ENCODE measurements at places on chromosomes 2 and 18. TPM values are rescaled to one million over a fixed set of nuclear protein-coding genes. Genes with fewer than 3 reads are reported as not detected.
A peak's percentile ranks its signal among the peaks of the same experiment; 100 is the strongest.

Gene GALNT3
- 3.7 TPM for total RNA-seq

Gene HTR2B
- 0.41 TPM for total RNA-seq

Gene LHCGR
- total RNA-seq: under 0.01 TPM

Gene IL1RL2
- 0.82 TPM for total RNA-seq

Gene UGT1A5
- total RNA-seq: not detected

Gene PKDCC
- 19.6 TPM for total RNA-seq

Gene NTSR2
- total RNA-seq: 0.82 TPM

Gene GAD1
- total RNA-seq: 80.7 TPM

Gene SDC1
- 9.8 TPM for total RNA-seq

Gene CKAP2L
- total RNA-seq: 2.0 TPM

Gene LNPK
- 62.8 TPM for total RNA-seq

Gene SERPINB3
- total RNA-seq: not detected

Gene KYNU
- under 0.01 TPM for total RNA-seq

Gene CAPN14
- 0.82 TPM for total RNA-seq

Gene SLC4A3
- 31.8 TPM for total RNA-seq

- no peak for DNase-seq
Observed at GRCh38 chr2:54942373-54942772, 107.9 kb downstream of the RTN4 start.

DNA sequence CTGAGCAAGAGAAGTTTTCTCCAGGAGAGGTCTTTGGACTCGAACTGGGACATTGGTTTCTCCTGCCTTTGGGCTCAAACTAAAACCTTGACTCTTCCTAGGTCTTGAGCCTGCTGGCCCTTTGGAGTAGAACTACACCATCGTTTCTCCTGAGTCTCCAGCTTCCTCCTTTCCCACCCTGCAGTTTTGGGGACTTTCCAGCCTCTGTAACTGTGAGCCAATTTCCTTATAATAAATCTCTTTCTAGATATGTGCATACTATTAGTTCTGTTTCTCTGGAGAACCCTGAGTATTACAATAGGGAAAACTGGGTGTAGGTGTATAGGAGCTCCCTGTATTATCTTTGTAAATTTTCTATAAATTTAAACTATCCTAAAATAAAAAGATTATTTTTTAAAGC is 219.8 kb upstream of the AGAP1 start:
- DNase-seq: no peak

DNA sequence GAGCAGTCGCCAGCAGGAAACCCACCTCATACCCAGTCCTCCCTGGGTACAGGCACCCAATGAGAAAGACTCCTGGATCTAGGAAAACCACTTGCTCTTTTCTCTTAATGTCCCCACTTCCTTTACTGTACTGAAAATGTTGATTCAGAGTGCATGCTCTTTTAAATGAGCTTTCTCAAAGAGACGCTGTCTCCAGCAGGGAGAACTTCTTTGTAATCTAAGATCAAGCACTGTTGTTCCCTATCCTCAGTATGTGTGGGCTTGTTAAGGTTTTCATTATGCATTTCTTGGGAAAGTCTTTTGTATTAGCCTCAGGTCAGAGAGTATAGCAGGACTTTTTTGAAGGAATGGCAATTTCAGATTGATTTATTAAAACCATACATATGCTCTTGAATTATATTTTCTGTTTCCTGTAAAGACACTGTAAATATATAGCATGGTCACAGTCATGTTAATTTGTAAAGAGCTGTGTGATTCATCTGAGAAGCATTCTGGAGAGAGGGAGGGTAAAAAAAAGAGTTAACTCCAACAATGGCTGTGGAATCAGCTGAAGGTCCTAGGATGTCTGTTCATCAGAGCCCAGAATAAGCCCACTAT is 178.1 kb downstream of the MGAT5 start:
- DNase-seq: no peak

DNA sequence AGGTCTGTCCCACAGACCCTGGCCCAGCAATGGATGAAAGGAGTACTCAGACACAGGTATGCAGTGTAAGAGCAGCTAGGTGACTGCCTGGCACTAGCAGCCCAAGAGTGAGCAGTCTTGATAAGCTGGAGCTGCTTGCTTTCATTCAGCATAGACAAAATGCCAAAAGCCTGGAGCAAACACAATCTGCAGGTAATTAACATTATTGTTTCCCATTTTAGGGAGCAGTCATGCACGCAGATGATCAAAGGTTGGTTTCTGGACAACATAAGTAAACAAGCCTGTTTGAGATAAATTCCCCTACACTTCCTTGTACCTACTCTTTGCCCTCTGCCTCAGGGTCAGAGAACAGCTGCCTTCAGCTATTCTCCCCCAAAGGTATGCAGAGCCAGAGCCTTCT is 73.7 kb upstream of the MSTN start:
- DNase-seq: no peak

DNA sequence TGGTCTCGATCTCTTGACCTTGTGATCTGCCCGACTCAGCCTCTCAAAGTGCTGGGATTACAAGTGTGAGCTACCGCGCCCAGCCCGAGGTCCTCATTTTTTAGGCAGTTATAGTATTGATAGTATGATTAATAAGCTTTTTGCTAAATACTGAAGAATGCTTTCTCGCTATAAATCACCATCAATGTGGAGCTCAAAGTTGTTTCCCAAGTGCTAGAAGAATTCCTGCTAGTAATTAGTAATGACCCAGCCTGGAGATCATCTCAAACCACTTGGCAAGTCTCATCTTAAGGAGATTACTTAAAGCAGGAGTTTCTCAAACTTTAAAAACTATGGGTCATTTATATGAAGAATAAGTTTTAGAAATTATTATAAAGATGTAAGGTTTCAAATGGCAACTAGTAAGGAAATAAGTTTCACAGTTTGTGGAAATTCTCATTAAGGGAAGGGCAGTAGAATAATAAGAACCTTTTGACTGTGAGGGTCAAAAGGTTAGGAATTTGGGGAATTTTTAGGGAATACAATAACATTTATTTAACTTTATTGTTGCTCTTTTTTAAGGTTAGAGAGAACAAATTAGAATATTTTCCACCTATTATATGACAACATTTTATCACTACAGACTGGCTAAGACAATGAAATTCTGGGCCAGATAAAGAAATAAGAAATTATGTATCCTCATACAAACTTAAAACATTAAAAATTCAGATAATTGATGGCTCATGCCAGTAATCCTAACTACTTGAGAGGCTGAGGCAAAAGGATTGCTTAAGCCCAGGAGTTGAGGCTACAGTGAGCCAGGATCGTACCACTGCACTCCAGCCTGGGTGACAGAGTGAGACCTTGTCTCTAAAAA is 148.6 kb upstream of the MAP3K20 start:
- no peak for DNase-seq

DNA sequence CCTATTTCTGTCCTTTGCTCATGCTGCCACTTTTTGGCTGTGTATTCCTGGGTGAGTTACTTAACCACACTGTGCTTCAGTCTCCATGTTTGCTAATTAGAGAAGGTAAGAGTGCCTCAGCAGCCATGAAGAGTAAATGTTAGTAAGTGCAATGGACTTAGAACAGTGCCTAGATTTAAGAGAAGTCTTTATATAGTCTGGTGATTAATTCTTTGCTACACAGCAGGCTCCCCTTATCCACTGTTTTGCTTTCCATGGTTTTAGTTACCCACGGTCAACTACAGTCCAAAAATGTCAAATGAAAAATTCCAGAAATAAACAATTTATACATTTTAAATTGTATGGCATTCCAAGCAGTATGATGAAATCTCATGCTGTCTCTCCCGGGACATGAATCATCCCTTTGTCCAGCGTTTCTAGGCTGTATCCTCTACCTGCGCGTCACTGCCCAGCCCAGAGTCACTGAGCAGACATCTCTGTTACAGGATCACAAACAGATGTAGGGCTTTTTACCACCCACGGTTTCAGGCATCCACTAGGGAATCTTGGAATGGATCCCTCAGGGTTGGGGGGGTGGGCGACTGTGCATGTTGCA is 91.0 kb downstream of the CTIF start:
- peak; percentile 40 for DNase-seq

GRCh38 chr2:214809751-214810564 is 475 bp upstream of the BARD1 start:
- DNase-seq: peak; percentile 94

DNA sequence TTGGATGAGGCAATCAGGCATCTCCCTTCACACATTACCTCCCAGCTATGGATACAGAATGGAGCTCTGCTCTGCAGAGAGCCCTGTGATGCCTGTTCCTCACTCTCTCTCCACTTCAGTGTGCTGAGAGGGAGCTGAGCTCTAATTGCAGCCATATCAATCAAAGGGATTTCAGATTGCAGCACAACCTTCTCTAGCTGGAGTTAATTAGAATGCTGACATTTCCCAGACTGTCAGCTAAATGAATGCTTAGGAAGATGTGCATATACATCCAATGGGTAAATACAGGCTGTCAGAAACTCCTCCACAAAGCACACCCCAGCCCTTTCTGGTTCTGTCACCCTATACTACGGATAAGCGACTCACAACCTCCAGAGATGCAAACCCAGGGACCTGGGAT is 402.6 kb downstream of the EIPR1 start:
- DNase-seq: no peak

GRCh38 chr18:58087928-58088690 is 44.1 kb downstream of the NEDD4L start:
- DNase-seq: no peak

GRCh38 chr2:29755233-29755632 is 166.2 kb downstream of the ALK start:
- no peak for DNase-seq

DNA sequence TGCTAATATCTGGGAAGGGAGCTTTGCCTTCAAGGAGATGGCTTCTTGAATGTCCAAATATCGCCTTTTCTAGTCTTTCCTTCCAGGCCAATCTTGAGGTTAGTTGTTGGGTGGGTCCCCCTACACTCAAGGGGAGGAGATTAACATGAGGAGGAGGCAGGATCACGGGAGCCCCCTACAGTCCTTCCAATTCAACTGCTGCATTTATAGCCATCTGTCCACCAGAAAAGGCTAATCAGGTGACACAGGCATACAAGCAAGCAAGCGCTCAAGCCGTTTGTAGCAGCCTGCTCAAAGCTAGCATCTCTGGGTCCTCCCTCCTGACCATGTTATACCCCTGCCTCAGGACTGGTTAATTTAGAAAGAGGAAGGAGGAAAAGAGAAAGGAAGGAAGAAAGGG is 87.6 kb downstream of the MRPS9 start:
- DNase-seq: no peak

GRCh38 chr2:143692162-143692561 is 562.9 kb downstream of the ARHGAP15 start:
- no peak for DNase-seq

DNA sequence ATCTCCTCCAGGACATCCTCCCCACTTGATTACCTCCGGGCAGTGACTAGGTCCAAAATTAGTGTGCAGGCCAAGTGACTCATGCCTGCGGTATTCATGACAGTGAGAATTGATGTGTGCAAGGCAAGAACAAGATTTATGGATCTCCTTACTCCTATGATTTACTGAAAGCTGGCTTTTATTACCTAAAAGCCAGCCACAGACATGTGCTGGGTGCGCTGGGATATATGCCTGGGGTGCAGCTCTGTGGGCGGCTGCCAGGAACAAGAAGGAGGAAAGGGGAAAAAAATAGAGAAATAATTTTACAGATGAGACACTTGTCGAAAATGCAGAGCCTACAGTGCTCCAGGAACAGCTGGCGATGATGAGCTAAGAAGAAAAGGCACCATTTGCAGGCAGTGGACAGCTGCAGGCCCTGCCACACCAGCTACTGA is 359.3 kb downstream of the CMPK2 start:
- no peak for DNase-seq

GRCh38 chr18:62745089-62745751 is 29.9 kb downstream of the PHLPP1 start:
- no peak for DNase-seq

- no peak for DNase-seq
Observed at GRCh38 chr18:52415131-52415530, 75.1 kb downstream of the DCC start.

DNA sequence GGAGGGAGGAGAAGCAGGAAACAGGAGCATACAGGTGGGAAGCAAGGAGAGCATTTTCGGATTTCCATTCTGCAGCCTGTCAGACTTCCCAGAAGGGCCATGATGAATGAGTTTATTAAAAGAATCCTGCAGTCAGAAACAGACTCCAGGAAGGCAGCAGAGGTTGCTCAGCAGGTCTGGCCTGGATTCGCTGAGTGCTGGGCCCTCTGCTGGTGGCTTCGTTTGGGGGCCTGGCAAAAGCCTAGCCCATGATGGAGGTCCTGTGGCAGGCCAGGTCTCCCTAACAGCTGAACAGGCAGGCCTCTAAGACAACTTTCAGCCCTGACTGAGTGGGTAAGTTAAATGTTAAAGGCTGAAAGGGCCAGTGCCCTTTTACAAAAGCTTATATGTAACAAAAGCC is 108.2 kb upstream of the CAPN13 start:
- no peak for DNase-seq

- no peak for DNase-seq
Observed at GRCh38 chr18:47184419-47185050, 8.4 kb upstream of the IER3IP1 start.

GRCh38 chr2:196130039-196130825 is 41.1 kb downstream of the STK17B start:
- DNase-seq: no peak

- no peak for DNase-seq
Observed at GRCh38 chr2:11079136-11079824, 76.0 kb upstream of the SLC66A3 start.

- DNase-seq: no peak
Observed at GRCh38 chr2:59584958-59585357, 968.5 kb downstream of the BCL11A start.

- DNase-seq: no peak
Observed at GRCh38 chr2:191952515-191953270, 105.8 kb upstream of the CAVIN2 start.

DNA sequence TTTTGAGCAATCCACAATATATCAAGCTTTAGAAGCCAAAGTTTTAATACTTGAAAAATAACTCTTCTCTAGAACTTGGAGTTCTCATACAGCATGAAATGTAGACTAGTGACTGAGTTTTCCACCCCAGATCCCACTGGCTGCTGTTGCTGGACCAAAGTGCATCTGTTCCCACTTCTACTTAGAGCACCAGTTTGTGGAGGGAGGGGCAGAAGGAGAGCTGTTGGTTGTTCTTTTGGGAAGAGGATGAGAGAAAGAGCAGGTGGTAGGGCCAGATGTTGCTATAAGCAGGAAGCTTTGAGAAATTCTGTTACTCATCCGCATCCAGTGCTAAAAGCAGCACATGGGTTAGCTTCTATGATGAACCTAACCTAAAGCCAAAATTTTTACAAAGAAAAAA is 59.0 kb downstream of the MBD2 start:
- DNase-seq: no peak

- no peak for DNase-seq
Observed at GRCh38 chr2:10894264-10894935, 17.3 kb upstream of the KCNF1 start.

- DNase-seq: no peak
Observed at GRCh38 chr2:33307659-33308270, 168.7 kb upstream of the RASGRP3 start.

- no peak for DNase-seq
Observed at GRCh38 chr2:158179660-158180059, 78.0 kb downstream of the UPP2 start.
